ENCODE measurements at places on chromosomes 13 and 19.

- no peak for DNase-seq
Observed at GRCh38 chr13:63954683-63955082, 2539.0 kb upstream of the PCDH20 start.

DNA sequence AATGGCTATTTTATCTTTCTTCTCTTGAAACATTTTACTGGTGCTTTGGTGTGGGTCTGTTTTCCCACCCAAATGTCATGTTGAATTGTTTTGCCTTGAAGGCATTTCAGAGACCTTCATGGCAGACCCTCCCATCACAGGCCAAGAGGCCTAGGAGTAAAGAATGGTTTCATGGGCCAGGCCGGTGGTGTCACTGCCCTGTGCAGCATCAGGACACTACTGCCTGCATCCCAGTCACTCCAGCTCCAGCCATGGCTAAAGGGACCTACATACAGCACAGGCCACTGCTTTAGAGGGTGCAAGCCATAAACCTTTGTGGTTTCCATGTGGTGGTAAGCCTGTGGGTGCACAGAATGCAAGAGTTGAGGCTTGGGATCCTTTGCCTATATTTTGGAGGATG lies 326.9 kb downstream of the SLITRK5 start:
- DNase-seq, result no peak

DNA sequence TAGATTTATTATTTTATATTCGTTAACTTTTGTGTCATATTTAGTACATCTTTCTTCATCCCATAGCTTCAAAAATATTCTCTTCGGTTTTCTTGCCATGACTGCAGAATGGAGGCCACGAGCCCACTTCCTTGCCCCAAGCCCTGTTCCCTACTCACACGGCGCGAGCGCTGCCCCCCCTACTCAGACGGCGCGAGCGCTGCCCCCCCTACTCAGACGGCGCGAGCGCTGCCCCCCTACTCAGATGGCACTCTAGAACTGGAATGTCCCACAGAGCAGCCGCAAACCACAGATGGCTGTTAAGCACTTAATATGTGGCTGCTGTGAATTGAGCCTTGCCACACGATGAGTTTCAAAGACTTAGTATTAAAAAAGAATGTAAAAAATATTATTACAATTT lies 102.2 kb upstream of the PEG3 start:
- no peak for DNase-seq

DNA sequence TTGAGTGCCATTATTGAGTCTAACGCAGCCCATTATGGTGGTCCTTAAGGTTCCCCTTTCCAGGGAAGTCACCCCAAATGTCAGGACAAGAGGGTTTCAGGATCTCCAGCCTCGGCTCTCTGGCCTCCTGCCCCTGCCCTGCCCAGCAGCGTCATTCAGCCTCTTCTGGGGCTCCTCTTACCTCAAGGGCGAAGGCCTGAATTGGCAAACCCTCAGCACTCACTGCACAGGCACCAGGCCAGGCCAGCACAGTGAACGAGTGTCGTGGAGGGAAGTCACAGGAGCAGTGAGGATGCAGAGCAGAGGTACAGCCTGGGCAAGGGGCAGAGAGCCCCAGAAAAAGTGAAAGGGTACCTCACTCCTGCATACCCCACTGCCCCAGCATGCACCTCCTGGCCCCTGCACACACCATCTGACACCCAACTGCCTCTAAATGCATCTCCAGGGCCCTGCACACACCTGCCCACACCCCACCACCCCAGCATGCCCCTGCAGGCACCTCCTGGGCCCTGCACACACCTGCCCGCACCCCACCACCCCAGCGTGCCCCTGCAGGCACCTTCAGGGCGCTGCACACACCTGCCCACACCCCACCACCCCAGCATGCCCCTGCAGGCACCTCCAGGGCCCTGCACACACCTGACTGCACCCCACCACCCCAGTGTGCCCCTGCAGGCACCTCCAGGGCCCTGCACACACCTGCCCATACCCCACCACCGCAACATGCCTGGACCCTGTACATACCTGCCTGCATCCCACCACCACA lies 19.8 kb downstream of the SLC25A42 start:
- DNase-seq, result no peak

DNA sequence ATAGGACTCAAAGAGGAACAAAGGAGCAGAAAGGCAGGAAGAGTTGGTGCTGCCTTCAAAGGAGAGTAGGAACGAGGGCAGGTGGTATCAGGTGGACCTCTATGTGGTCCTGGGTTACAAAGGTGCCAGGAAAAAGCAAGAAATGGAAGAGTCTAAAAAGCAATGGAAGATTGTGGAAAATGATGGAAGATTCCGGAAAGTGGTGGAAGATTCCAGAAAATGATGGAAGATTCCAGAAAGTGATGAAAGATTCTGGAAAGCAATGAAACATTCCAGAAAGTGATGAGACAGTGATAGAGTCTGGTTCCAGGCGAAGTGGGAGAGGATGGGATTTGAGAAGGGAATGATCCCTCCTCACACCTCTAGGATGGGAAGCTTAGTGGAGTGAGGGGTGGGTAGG lies 55.3 kb downstream of the ZNF557 start:
- no peak for DNase-seq

DNA sequence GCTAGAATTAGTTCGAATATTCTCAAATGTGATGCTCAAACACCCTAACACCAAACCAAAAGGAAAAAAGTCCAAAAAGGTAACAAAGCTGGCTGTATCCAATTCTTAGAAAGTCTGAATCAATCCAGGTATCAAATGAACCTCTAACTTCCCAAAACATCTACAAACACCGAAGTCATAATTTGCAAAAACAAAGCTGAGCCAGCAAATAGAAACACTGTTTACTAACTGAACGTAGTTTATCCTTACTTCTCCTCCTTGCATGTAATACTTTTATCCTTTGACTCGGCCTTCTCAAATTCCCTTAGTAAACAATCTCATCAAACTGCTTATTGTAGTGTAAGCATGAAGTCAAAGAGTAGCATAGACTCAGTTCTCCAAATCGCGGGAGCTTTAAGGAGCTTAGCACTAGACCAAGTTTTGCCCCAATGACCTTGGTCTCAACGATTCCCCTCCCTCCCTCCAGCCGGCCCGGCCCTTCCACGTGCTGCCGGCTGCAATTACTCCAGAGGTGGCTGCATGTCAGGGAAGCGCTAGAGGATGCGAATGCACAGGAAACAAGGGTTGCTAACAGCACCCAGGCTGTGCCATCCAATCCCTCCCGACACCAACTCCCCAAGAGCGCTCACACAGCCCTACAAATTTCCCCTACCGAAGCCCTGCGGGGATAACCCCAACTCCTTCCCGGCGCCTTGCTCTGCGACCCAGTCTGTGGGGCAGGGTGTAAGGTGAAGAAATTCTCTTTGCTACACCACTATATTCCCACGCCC lies 693 bp downstream of the XPO4 start:
- DNase-seq, result no peak

GRCh38 chr13:79767126-79767525 lies 286.2 kb downstream of the NDFIP2 start:
- DNase-seq, result no peak

- no peak for DNase-seq
Observed at GRCh38 chr13:73173279-73173811, 114.5 kb downstream of the KLF5 start.

DNA sequence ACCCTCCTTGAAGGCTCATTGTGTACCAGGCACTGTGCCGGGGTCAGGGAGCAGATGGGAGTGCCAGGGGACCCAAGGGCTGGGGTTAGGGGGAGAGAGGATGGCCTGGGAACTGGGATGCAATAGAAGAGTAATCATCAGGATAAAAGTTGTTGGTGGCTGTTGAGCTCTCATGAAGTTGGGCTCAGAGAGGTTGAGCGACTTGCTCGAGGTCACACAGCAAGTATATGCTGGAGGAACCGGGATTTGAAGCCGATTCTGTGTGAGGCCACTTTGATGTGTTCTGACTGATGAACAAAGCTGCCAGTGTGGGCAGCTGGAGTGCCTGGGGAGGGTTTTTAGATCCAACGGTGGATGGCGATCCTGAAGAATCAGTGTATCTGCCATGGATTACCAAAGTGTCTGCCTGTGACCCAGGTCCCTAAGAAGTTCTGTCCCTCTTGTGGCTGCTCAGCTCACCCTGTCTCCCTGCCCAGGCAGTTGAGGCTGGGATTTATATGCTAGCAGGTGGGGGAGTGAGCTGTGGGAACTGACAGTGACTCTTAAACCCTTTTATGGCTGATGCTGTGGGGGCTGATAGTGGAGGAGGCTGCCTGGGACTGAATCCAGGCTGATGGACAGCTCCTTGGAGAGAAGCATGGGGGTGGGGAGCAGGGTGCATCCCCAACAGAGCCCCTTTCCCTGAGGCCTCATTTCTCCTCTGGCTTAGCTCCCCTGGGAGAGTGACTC lies 8.3 kb downstream of the ARHGEF18 start:
- no peak for DNase-seq

DNA sequence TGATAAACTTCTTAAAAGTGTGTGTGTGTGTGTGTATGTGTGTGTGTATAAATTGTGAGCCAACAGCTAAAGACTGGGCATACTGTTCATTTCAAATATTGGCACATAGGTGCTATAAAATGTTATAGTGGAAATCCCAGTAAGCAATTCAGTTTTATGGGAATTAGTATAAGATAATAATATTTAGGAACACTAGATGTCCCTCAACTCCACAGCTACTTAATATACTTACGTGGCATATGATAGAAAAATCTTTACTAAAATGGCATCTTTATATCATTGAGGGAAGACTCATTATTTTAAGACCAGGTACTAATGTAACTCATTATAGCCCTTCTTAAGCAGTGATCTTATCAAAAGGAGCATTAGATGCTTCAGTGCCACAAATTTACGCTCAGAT lies 266.2 kb downstream of the MAB21L1 start:
- no peak for DNase-seq

DNA sequence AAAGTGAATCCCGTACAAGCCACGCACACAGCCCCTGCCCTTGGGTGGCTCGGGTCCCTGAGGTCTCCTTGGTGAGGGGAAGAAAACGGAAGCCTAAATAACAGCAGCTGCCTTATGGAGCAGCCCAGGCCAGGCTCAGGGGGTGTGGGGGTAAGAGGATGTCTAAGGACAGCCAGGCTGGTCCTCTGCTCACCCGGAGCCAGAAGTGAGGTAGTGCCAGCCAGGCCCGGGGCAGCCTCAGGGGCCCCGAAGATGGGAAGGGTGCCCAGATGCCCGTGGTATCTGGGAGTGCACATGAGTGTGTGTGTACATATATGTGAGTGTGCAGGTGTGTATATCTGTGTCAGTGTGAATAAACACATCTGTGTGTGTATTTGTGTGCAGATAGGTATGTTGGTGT lies 38.4 kb upstream of the PEPD start:
- DNase-seq, result no peak

DNA sequence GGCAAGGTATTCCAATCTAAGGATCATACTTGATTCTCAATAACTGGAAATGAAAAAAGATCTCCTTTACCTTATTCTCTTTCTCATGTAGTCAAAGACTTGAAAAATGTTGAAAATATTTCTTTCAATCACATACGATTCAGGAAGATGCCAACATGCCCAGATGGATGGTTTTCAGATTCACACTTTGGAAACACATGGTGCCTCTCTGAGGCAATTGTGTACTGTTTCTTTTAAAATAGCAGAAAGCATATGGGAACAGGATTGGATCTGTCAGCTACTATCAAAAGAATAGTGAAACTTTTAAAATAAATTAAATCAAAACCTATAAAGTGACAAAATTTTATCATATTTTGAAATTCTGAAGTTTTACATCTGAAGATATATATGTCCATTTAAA lies 222.4 kb downstream of the SPRY2 start:
- no peak for DNase-seq

DNA sequence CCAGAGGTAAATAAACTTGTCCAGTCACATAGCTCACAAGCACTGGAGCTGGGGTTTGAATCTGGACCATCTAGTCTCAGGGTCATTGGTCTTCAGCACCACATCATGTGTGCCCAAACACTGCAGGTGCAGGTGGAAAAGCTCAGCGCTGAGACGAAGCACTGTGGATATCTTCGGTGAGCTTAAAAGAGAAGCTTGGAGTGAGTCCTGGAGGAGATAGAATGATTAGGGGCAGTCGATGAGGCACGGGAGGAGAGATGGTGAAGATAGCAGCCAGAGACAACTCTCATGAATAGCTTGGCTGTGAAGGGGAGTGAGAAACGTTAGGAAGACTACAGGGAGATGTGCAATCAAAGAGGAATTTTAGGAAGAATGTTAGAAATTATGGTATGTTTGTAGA lies 389.3 kb downstream of the FGF9 start:
- DNase-seq, result no peak

DNA sequence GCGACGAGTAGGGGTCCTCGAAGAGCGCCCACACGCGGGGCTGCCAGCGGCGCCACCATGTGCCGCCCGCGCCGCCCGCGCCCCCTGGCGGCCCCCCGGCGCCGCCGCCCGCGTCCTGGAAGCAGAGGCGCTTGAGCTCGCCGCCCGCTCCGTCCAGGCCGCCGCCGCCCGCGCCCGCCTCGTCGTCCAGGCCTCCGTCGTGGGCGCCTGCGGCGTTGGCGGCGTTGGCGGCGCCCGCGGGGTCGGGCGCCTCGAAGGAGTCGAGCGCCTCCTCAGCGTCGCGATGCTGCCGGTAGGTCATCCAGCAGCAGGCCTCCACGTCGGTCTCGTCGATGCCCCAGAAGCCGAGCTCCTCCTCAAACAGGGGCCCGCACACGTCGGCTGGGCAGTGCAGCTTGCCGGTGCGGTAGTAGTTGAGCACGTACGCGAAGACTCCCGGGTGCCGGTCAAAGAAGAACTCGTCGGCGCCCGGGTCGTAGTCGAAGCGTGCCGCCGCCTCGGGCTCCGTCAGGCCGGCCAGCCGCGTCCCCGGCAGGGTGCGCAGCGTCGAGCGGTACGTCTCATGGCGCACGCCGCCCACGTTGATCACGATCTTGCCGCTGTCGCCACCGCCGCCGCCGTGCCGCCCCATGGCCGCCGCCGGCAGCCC lies 829 bp downstream of the KCNC3 start:
- DNase-seq, result no peak

DNA sequence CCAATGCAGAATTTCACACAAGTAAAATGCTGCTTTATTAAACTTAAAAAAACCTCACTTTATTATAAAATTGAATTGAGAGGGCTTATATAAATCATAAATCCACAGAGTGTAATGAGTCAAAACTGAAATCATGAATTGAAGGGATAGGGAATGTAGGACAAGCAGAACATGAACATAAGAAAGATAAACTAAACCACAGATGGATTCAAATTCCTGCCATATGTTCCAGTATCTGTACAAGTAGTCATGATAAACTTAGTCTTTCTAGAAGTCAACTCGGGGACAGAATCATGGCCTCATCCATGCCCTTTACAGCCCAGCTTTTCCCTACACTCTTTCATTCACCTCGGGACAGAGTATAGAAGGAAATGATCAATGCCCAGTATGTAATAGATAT lies 16.6 kb downstream of the LMO7 start:
- no peak for DNase-seq

GRCh38 chr19:35740423-35741202 lies 1.6 kb downstream of the IGFLR1 start:
- peak; percentile 97 for DNase-seq
